Activated T-cell treated with anti-CD3 and anti-CD28 coated beads, Interleukin-2, amount 50 U/mL, for 48 hours (primary cell): ENCODE measurements at places on chromosomes 7 and 10.

DNA sequence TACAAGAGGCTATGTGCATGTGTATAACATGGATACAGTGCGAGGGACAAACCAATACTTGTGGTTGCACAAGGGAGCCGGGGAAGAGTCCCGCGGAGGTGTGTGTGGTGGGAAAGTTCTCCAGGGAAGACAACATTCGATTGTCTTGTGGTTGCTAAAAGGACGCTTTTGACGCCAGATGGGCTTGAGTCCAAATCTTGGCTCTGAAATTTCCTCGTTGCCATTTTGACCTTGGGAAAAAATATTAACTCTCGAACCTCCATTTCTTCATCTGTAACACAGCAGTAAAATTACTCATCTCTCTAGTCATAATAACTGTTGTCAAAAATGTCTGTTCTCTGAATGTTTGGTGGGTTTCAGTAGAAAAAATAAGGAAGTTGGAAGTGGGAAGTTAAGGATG lies 16.5 kb downstream of the PLXDC2 start:
- no peak for DNase-seq

- no peak for DNase-seq
Observed at GRCh38 chr7:30502470-30503251, 2.0 kb downstream of the GGCT start.

DNA sequence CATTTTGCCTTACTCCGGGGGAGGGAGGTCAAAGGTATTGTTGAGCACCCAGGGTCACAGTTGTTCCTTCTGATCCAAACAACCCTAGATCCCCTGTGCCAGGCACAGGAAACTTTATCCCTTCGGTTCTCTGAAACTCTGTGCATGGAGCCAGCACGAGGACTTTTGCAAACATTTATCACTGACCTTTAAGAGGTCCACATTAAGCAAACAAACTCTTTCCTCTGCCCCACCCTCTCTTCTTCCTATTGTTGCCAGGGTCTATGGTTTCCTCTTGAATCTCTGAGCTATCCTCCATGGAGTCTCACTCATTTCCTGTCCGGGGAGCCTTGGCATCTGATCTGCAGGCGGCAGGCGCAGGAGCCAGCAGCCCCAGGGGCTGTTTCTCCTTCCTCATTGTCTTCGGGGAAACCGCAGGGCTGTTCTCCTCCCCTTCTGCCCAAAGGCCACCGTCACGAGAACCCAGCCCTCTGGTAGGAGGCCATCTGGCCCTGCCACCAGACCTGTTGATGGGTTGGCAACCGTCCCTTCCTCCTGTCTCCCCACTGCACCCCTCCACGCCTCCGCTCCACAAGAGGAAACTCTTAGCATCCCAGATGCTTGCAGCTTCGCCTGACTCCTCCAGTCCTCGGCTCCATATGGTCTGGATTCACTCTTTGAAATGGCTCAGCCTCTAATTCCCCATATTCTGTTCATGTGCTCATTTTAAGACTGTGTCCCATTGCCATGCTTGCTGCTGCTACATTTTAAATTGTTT lies 327.3 kb upstream of the NRP1 start:
- DNase-seq, result no peak

DNA sequence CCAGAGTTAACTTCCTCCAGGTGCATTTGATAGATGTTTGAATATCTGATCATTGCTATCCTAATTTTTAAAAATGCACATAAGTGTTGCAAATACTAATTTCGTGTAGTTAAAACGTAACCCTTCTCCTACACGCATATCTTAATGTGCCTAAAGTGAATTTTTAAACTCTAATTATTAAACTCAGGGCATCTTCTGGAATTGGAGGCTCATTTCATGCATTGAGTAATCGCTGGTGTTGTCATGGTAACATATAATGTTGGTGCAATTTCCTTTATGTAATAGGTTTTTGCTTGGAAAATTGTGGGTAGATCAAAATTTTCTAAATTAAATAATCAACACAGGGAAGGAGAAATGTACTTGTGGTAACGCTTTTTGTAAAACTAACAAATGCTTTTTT lies 56.2 kb downstream of the ARMC3 start:
- DNase-seq, result no peak

GRCh38 chr7:141986923-141987322 lies 8.8 kb upstream of the MGAM start:
- DNase-seq, result no peak

DNA sequence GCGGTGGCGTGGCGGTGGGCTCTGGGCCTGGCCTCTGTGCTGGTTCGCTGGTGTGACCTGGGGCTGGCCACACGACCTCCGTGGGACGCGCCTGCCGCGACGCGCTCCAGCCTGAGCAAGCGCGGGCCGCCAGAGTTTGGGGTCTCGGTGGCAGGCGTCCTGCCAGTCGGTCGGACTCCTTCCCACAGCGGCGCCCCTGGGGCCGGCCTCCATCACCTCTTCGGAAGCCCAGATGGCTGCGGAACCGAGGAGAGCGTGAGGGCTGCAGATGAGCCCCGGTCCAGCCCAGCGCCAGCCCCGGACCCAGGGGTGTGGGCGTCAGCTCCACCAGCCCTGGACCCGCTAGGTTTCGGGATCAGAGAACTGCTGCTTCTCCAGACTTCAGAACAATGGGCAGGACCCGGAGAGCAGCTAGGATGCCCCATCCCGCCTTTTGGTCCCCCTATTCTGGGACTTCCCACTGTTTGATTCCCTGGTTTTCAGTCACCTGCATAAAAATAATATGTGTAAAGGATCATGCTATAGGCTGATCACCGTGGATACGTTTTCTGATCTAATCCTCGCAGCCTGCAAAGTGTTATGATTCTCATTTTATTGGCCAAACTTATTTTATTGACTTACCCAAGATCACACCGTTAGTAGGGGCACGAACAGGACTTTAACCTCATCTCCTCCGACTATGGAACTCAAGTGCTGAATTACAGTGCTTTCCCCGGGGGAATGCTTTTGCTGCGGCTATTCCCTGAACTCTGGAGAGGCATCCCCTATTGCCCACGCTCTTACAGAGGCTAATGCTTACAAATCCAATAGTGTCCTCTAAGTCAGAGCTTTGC lies 2.8 kb downstream of the CYP26C1 start:
- DNase-seq, result no peak

- no peak for DNase-seq
Observed at GRCh38 chr10:127899766-127900387, 7.0 kb upstream of the PTPRE start.

GRCh38 chr10:124625831-124626238 lies 118.3 kb downstream of the FAM53B start:
- no peak for DNase-seq

DNA sequence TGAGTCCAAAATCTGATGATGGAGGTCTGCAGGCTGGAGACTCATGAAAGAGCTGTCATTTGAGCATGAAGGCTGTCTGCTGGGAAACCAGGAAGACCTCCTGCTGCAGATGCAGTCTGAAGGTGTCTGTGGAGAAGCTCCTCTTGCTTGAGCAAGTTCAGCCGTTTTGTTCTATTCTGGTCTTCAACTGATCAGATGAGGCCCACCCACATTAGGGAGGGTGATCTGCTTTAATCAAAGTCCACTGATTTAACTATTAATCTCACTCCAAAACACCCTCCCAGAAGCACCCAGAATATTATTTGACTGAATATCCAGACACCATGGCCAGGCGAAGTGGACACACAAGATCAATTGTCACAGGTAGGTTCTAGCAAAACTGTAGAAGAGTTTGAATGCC lies 116.5 kb downstream of the GATA3 start:
- no peak for DNase-seq

GRCh38 chr7:15855525-15856109 lies 169.1 kb upstream of the MEOX2 start:
- DNase-seq, result no peak

DNA sequence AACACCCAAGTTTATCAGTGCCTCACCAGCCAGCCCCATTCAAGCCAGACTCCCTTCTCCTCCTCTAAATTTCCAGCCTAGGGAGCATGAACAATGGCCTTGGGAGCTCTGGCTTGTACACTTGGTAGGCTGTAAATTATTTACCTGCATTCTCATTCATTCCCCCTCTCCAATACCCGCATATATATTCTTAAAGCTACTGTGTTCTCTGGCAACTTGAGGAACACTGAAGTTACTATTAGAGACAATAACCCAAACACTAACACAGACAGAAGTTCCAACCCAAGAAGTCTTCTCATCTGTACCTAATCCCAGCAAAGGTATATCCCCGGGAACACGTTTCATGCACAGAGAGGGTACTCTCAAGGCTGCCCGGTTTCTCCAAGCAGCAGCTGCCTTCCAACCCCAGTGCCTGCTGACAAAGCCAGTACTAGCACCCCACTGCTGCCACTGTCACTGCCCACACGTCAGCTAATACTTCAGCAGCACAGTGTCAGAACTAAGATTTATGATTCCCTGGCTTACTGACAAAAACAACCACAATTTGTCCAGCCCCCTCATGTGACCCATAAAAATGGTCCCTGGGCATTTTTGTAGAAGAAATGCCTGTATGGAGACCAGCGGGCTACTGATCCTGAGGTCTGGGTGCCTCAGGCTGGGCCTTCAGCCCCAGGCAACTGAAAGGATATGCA lies 3.1 kb downstream of the WDR91 start:
- no peak for DNase-seq

GRCh38 chr10:133247681-133248333 lies 10.2 kb downstream of the VENTX start:
- DNase-seq, result no peak
